Posterior cingulate gyrus (tissue), 11 donors: ENCODE measurements at places on chromosomes 11 and 22.

DNA sequence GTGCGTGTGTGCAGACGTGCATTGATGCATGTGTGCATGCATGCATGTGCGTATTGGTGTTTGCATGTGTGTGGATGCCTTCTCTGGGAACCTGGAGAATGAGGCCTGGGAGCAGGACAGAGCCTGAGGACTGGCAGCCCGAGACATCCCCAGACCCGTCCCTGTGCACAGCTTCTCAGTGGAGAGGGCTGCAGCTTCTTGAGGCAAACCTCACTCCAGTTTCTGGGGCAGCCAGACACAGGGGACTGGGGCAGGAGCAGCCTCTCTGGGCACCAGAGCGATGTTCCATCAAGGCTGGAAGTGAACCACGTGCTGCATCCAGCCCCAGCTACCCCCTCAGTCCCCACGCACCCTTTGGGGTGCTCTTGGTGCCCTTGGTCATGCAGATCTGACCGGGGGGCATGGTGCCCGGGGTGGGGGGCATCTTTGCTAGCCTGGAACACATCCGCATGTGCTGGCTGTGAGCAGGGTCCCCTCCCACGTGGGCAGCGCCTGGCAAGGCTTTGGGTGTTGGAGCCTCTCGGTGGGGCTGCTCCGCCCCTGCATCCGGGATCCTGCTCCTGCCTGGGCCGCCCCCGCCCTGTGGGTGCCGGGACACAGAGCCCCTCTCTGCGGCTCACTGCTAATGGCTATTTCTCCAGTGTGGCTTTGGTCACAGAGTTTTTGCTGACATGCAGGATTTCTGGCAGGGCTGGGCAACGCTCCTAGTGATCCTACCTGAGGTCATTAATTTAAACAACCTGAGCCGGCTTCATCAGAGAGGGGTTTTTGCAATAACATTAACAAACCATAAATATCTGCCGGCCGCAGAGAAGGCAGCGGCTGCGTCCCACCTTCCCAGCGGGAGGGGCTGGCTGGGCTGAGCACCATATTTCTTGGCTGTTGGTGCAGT, 434.7 kb downstream of the TBC1D22A start:
- no peak for DNase-seq

DNA sequence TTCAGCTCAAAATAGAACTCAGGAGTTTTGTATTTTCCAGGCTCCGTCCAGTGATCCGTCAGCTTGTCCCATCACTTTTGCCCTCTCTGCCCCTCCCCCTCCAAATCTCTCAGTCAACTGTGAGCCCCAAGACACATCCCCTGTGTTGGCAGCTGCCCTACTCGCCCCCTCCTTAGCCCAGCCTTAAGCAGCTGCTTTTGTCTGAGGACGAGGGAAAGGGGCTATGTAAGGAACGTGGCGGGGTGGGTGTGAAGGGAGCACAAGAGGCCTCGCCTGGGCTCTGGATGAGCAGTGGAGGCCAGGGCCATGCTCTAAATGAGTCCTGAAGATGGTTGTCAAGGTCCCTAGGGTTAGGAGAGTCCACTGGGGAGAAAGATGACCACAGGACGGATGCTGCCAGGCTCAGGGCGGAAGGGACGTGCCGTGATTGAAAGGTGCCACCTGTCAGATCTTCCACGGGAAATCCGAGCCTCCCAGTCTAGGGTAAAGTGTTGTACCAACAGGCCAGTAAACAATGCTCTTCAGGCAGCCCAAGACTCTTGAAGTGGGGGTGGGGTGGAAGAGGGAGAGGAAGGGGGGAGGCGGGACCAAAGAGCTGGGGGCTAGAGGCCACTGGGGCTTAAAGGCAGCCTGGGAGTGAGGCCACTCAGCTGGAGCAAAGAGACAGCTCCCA, at the start of gene SMTNL1:
SMTNL1 (plus strand) TSS at position 649 of the 673 bp plus-strand sequence. CDS start 5,048 bp downstream, outside the sequence.
- DNase-seq, result no peak

DNA sequence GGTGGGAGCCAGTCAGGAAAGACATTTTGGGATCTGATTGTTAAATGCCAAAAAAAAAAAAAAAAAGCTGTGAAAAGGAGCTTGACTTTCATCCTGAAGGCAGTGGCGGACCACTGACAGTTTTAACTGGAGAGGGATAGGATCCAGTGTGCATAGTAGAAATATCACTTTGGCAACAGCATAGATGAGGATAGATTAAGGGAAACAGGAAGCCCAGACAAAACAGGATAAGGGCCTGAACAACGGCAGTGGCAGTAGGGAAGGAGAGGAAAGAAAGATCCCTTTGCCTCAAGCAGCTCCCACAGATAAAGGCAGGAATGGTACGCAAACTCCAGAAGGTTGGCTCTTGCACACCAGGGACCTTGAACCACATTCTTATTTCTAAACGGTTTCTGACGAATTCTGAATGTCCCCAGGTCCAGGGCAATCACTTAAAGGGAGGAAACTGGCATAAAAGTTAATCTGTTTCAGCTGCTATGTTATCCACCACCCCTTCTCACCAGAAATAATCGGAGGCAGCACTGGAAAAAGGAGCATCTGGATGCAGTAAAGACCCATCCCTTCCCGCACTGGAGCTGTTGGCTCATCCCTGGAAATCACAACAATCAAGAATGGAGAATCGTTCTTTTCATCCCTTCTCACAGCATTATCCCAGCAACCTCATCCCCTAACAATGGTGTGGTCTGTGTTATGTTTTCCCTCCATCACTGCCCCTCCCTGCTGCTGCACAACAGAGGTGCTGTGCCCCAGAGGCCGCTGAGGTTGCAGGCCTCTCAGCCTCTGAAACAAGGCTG, 99.1 kb downstream of the GAB2 start:
- peak; percentile 96 for DNase-seq

DNA sequence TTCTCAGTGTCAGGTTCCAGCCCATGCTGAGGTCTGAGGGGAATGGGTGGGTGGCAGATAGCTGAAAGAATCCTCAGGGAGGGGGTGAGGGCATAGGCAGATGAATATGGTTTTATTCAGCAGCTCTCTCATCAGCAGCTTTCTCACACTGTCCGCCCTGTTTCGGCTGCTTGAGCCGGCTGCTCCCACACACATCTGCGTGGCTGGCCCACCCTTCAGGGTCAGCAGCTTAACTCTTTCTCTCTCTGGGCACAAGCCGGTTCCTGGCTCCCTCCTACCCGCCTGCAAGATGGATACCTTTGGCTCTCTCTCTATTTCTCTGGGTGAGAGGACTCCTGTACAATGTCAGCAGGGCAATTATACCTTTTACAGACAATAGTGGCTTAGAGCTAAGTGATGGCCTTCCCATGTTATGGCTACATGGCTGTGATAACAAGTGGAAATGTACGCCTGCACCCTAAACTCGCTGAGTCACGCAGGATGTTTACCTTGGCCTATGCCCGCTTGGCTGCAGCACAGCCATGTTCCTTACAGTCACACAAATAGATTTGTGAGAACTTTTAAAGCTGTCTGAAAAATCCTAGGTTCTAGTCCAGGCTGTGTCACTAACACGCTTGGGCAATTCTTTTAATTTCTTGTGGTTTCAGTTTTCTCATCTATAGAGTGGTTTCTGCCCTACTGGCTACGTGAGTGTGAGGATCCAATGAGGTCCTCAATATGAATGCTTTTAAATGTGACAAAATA, 4.1 kb downstream of the MMP20 start:
- no peak for DNase-seq

DNA sequence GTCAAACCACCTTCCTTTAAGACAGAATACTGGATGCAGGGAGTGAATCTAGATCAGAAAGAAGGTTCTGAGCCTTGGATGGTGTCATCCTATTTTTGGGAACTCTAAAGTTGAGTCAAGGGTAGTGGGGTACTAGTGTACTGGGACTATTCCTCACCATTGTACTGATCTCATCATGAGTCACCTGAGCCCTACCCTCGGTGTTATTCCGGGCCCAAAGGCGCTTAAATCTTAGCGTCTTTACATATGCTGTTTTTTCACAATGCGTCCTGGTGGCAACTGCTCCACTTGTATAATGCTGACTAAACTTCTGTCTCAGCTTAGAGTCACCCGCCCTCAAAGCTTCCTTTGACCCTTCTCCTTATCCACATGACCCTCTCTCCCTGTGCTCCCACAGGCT, 25.3 kb upstream of the PATE1 start:
- no peak for DNase-seq

DNA sequence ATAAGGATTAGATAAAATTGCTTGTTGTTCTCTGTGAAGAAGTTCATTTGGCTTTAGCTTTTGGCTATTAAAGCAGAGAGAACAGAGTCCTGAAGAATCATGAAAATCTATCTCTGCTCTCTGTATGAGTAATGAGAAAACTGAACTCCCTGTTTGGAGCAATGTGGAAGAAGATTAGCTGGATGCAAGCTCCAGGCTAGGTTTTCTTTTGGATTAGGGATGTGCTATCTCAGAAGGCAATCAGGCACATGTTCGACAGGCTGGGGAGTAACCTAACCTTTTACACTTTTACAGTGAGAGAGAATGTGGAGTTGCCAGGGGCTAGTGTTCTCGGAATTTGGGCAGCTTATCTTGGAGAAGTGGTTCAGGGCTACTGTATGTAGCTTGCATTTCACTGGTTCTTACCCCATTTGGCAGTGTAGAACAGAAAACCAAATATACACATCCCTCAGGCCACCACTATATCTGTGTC, 8.5 kb upstream of the SLN start:
- no peak for DNase-seq

DNA sequence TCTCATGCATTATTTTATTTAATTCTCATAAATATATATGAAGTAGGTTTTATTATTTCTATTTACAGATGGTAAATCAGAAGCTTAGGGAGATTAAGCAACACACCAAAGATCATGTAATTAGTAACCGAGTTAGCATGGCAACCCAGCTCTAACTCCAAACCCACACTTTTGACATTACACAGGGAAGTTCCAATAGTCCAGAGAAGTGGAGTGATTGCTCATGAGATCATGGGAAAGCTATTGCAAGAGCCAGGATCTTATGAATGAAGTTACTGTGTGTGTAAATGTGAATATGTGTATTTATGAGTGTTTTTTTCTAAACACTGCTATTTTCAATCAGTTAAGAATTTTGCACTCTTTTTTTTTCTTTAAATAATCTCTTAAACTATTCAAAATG, 225.8 kb upstream of the KIRREL3 start:
- no peak for DNase-seq

DNA sequence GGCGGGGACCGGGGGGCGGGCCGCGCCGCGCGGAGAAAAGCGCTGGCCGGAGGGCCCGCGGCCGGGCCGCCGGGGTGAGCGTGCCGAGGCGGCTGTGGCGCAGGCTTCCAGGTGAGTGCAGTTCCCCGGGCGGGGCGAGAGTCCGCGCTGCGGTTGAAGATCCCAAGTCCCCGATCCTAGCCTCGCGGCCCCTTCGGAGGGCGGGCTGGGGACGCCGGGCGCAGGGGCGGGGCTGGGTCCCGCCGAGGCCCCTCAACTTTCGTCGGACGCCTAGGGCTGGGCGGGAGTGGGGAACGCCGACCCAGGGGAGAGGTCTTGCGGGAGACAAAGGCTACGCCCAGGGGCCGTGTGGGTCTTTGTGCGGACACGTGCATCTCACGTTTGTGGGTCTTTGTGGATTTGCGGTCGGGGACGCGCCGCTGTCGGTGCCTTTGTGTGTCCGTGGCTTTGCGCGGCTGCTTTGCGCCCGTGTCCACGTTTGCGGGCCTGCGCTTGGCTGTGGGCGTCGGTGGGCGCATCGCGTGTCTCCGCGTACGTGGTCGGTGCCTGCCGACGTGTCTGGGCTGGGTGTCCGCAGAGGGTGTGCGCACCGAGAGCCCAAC, at the start of gene TSKU:
TSKU (plus strand) TSS at position 63 of the 602 bp plus-strand sequence. CDS start 12,261 bp downstream, outside the sequence.
- peak; percentile 69 for DNase-seq

DNA sequence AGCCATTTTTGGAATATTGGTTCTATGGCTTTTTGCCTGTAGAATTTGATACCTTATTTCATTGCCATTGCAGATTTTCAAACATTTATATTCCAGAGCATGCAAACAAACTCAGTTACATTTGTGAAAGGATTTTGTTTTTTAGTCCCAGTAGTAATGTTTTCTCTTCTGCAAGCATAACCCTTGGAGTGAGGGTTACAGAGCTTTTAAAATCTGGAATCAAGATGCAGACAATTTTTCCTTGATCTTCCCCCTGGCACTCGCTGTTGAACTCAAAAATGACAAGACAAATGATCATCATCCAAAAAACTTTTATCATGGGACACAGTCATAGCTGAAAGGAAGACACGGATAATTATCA, 20.8 kb downstream of the BBOX1 start:
- DNase-seq, result no peak

- DNase-seq, result no peak
Measured at GRCh38 chr22:17569971-17570511, 6.7 kb downstream of the SLC25A18 start.

DNA sequence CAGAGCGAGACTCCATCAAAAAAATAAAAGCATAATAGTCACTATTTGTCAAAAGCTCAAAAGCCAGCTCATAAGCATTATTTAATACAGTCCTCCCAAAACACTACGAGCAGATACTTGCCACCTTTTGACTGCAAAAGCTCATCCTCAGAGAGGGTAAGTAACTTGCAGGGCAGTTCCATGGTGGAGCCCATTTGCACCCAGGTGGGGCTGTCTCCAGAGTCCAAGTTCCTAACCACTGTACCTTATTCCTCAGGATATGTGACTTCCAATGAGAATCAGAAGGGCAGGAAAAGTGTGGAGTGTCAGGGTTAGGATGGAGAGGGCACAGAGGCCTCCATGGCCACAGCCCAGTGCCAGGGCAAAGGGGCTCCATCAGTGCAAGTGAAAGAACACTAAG, 28.6 kb upstream of the POU2AF1 start:
- DNase-seq, result no peak
